Left colon (tissue), 2 donors: ENCODE measurements at places on chromosomes 2 and 18. TPM values are rescaled to one million over a fixed set of nuclear protein-coding genes. Genes with fewer than 3 reads are reported as not detected.
A peak's percentile ranks its signal among the peaks of the same experiment; 100 is the strongest.

GAD1 gene
- total RNA-seq: 0.31 TPM

SNRNP27 gene
- 32.7 TPM for total RNA-seq

NCKAP1 gene
- total RNA-seq: 108 TPM

D2HGDH gene
- 75.3 TPM for total RNA-seq

OXER1 gene
- total RNA-seq: 2.9 TPM

FN1 gene
- total RNA-seq: 216 TPM

CD207 gene
- not detected for total RNA-seq

VWA3B gene
- total RNA-seq: 3.9 TPM

SEMA4C gene
- total RNA-seq: 13.2 TPM

LOXHD1 gene
- not detected for total RNA-seq

TRMT61B gene
- total RNA-seq: 8.3 TPM

FAM228A gene
- not detected for total RNA-seq

GPAT2 gene
- total RNA-seq: 3.0 TPM

- no peak for DNase-seq
Measured at GRCh38 chr2:162172802-162173370, 20.8 kb upstream of the GCG start.

GRCh38 chr2:85452237-85452636, 33.7 kb downstream of the SH2D6 start:
- no peak for DNase-seq

GRCh38 chr2:239594019-239594771, 193.4 kb upstream of the HDAC4 start:
- DNase-seq: no peak

- DNase-seq: no peak
Measured at GRCh38 chr2:18907937-18908336, 318.6 kb upstream of the NT5C1B start.

DNA sequence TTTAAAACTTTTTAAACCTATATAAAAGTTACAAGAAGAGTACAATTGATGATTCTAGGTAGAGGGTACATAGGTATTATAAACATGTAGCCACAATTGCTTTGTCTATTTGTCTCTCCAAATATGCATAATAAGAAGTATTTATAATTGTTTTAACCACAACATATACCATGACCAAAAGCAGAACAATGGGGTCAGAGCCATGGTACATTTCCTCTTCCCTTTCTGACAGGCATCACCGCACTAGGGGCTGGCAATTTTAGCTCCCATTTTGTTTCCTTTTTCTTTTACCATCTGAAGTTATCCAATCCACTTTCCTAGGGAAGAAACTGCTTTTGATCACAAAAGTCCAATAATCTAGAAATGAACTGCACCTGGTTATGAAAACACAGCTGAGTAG, 49.3 kb downstream of the TMX3 start:
- DNase-seq: no peak

GRCh38 chr2:151632993-151633565, 101.2 kb downstream of the NEB start:
- DNase-seq: no peak

DNA sequence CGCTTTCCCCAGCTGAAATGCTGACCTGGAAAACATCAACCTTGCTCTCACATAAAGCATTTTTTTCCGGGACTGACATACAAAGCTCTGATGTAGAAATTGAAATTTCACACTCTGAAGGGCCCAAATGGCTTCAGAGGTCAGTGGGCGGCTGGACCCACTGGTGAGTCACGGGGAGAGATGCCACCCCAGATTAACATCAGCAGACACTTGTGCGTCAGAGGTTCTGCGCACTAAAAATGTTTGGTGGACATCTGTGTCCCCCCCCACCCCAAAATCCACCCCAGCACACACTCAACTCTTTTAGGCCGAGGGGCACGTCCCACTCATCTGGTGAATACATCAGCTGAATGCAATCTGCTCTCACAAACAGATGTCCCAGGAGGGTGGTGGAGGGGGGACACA, 208.9 kb downstream of the ASB1 start:
- no peak for DNase-seq

DNA sequence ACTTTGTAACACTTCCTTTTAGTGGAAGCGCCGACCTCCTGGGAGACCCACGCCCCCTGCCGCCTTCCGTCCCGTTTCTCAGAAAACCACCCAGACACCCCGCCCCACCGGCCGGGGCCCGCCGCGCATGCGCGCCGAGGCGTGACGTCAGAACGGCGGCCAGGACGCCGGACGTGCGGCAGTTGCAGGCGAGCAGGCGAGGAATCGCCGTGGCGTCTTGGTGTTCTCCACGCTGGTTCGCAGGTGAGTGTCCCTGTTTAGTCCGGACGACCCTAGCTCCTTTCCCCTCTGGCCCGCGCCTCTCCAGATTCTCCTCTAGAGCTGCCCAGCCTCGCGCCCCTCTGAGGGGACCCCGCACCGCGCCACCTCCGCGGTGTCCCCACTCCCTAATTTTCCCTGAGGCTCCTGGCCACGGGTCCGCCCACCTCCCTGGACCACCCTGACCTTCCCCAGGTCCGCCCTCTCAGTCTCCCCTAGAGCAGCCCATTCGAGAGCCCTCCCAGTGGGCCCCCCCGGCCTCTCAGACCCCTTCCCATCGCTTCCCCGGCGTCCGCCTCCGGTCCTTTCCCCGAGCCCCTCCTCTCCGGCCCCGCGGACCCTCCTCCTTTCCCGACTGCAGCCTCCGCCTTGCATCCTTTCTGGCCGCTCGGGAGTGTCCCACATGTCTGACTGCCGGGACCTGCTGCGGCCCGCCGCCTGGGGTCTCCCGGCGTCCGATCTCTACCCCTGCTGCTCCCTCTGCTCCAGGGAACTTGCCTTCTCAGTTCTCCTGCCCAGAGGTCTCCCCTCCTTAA, at the start of gene PLEKHB2:
Gene PLEKHB2, plus strand, starts transcription at position 181 of the 794 bp plus-strand sequence. CDS start 15,606 bp downstream, outside the sequence.
- peak; percentile 93 for DNase-seq

DNA sequence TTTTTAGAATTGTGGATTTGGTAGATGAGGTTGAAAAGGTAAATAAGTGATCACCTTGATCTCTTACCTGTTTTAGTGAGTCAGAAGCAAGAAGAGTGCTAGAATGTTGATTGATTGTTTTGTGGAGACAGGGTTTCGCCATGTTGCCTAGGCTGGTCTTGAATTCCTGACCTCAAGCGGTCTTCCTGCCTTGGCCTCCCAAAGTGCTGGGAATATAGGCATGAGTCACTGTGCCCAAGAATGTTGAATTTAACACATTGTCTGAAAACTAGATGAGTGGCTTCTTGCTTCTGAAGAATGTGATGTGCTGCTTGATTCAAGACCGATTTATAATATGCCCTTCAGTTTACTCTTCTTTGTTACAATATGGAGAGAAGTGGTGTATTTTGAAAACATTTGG, 121.3 kb downstream of the FMNL2 start:
- DNase-seq: no peak

DNA sequence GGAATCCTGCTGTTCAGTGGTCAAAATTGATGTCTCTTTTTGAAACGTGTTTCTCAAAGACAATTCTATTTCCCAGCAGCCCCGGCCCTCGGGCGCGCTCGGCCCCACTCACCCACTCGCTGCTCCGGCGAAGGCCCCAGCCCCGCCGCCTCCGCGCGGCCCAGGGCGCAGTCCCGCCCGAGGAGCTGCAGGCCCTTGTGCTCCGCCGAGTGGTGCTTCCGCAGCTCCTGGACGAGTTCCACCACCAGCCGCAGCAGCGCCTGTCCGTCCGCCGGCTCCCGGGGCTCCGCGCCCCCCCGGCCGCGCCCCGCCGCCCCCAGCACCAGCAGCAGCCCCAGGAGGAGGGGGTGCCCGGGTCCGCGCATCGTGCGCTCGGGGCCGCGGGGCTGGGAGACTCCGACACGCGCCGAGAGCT, 413 bp downstream of the ALKAL2 start:
- DNase-seq: no peak

- DNase-seq: no peak
Measured at GRCh38 chr18:50836521-50836957, 16.7 kb upstream of the MRO start.

- no peak for DNase-seq
Measured at GRCh38 chr2:66318009-66318561, 116.8 kb upstream of the MEIS1 start.

GRCh38 chr2:64649013-64649484, 4.7 kb downstream of the SERTAD2 start:
- DNase-seq: peak; percentile 46

DNA sequence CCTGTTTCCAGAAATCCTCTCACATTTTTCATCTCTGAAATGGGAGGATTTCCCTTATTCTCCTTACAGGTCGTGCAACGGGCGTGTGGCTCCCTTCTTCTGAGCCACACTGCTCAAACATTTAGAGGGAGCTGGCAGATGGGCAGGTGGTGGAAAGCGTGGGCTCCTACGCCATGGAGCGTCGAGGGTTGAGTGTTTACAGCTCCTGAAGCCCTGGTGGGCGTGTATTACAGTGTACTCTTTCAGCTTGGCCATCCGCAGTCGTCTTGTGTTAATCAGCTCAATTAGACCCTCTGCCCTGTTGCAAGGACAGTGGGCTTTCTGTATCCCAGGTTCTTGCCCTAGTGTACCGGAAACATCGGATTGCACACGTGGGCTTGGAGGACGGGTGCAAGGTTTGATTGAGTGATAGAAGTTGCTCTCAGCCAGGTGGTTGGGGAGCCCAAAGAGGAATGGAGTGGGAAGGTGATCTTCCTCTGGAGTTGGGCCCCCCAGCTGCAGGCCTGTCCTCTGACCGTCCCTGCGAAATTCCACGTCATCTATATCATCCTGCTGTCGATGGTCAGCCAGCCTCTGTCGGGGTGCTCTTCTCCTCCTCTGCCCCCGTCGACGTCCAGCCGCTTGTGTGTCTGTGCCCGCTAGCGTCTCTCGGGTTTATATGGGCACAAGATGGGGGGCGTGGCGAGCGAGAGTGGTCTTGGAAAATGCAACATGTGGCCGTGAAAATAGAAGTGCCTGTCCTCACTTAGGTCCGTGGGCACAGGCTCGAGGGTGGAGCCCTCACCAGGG, 120.3 kb upstream of the DSEL start:
- no peak for DNase-seq

- no peak for DNase-seq
Measured at GRCh38 chr18:54229421-54230059, 5.1 kb upstream of the MBD2 start.

- no peak for DNase-seq
Measured at GRCh38 chr2:241009601-241010530, 11.4 kb downstream of the SNED1 start.

DNA sequence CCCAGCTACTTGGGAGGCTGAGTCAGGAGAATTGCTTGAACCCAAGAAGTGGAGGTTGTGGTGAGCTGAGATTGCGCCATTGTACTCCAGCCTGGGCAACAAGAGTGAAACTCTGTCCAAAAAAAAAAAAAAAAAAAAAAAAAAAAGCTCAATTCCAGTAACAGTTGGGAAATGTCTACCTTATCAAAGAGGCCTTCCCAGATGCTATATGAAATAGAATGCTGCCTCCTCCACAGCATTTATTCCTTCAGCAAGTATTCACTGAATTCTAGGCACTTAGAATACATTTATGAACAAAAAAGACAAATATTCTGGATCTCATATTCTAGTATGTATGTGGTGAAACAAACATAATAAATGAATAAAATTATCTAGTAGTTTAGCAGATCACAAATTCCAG, 12.8 kb upstream of the CDK5R2 start:
- no peak for DNase-seq

GRCh38 chr18:7686278-7686677, 119.2 kb downstream of the PTPRM start:
- DNase-seq: no peak

DNA sequence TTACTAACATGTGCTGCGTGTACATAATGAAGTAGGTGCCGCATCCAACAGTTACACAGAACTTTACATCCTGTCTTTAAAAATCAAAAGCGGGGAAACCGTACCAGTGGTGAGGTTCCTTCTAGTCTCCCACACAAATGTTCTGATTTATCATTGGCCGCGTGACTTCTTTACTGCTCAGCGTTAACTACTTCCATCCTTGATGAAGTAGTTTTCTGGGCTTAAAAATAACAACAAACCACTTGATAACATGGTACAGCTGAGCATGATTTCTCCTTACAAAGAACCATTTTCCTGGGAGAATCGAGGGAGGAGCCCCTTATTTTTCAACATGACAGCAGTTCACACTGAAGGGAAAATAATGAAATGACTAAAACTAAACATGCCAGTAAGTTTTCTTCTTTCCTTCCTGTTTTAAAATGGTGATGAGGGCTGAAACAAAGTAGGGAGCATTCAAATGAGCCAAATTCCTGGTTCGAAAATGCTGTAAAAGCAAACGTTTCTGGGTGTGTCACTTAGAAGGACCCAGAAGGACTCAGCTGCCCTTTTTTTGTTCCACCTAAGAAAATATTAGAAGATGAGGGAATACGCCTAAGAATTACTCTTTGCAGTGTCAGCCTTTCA, 9.9 kb downstream of the EMILIN2 start:
- no peak for DNase-seq

- DNase-seq: no peak
Measured at GRCh38 chr2:99081891-99082290, 59.6 kb upstream of the C2orf15 start.
